ENCODE measurements at places on chromosomes 6 and 20. TPM values are rescaled to one million over a fixed set of nuclear protein-coding genes. Genes with fewer than 3 reads are reported as not detected.

GRCh38 chr6:51489133-51489532, 598.3 kb downstream of the PKHD1 start:
- no peak overlapping the region for H3K27ac ChIP-seq
- H3K27me3 ChIP-seq = no peaks in the 10 kb centered on the region
- no peaks in the 10 kb centered on the region for H3K4me1 ChIP-seq

GRCh38 chr6:168851460-168852375, 401.9 kb downstream of the THBS2 start:
- no peaks in the 10 kb centered on the region for H3K36me3 ChIP-seq
- peak; percentile 5 for DNase-seq
- peaks cover 6% of the 10 kb centered on the region for H3K27me3 ChIP-seq
- peak overlapping the region; percentile 91 for H3K4me3 ChIP-seq
- H3K4me1 ChIP-seq = peaks cover 23% of the 10 kb centered on the region

SPEF1 gene
- 0.19 TPM for total RNA-seq

TBCC gene
- total RNA-seq = 23.8 TPM

SAMD10 gene
- 2.3 TPM for total RNA-seq

Measured in HFFc6 (cell line).